NCI-H1436 (cell line): ENCODE measurements at places on chromosomes 2 and 18.

- DNase-seq, result no peak
Observed at GRCh38 chr2:51619961-51620360, 588.0 kb upstream of the NRXN1 start.

DNA sequence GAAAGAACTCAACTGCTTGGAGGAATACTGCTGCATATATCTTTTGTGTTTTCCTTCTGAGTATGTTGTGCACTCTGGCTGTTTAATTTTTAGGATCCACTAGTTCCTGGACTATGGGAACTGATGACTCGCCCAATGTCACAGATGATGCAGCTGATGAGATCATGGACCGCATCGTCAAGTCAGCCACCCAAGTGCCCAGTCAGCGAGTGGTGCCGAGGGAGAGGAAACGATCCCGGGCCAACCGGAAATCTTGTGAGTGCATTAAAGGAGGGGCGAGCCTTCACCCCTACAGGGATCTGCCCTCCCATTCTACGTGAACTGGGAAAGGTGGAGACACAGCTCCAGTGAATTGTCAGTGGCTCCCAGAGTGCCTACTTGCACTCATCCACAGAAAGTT is 59.6 kb downstream of the TPGS2 start:
- no peak for DNase-seq

GRCh38 chr2:134785659-134786430 is 52.6 kb upstream of the ACMSD start:
- no peak for DNase-seq

GRCh38 chr2:128091726-128092080 is 703 bp downstream of the UGGT1 start:
- no peak for DNase-seq
